ENCODE measurements at places on chromosomes 4 and X.

- DNase-seq: no peak
These were observed 74.4 kb upstream of the DDX3X start for GRCh38 chrX:41259516-41259915.

DNA sequence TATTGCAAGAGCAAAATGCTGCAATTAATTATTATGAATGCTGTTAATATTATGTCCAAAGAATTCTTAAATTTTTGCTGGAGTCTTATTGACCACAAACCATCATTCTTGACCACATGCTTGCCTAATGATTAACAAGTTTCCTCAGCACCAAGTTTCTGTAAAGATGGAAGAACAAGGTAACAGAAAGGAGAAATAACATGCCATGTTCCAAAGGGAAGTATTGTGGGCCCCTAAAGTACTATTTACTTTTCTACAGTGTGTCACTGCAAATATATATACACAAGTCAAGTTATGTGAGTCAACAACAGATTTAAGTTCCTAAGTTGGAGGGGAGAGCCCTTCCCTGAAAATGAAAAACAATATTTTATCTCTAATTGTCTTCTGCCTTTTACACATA, 20.6 kb downstream of the FAM47E start:
- DNase-seq: no peak

GRCh38 chr4:146182443-146182842, 6.9 kb downstream of the LSM6 start:
- no peak for DNase-seq

DNA sequence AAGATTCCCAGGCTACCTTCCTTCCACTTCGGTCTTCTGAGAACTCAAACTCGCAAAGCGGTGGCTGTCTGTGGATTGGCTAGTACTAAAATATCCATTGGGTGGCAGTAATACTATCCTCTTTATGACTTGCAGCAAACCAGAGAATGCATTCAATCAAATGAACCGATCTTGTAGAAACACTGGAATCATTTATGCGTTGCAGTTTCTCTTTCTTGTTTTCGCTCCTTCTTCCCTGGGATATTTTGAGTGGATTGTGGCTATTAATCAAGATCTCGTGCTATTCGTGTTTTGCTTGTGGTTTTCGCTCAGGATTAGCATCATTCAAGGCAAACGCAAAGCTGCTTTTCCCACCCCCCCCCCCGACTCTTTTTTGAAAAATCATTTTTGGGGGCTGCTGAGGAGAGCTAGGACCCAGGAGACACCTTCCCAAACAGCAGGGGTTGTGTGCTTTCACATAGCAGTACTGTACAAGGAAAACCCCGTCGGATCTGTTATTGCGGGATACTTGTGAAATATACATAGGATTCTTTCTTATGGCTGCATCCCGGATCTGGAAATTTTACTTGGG, at the start of gene IL1RAPL1:
Gene IL1RAPL1 (plus strand): TSS at position 466 of the 571 bp plus-strand sequence.
- no peak for DNase-seq

- no peak for DNase-seq
These were observed 23.1 kb downstream of the CT47C1 start for GRCh38 chrX:119095936-119096335.

DNA sequence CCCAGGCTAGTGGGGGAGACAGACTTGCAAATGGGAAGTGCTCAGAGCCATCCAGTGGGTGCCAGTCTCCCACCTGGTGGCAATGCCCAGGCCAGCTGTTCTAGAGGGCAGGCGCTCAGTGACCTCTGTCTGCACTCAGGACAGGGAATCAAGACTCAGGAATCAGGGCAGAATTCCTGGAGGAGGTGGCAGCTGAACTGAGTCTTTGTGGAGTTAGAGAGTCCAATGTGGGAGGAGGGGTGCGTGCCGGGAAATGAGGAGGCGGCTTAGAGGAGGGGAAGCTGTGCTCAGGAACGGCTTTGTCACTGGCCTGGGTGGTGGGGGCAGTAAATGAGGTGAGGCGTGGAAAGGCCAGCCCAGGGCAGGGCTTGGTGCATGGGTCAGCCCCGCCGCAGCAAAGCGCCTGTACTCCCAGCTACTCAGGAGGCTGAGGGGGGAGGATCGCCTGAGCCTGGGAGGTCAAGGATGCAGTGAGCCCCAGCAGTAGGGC, 31.3 kb upstream of the SORCS2 start:
- DNase-seq: peak; percentile 50

- DNase-seq: no peak
These were observed 243.9 kb downstream of the MAML3 start for GRCh38 chr4:139910106-139910505.

DNA sequence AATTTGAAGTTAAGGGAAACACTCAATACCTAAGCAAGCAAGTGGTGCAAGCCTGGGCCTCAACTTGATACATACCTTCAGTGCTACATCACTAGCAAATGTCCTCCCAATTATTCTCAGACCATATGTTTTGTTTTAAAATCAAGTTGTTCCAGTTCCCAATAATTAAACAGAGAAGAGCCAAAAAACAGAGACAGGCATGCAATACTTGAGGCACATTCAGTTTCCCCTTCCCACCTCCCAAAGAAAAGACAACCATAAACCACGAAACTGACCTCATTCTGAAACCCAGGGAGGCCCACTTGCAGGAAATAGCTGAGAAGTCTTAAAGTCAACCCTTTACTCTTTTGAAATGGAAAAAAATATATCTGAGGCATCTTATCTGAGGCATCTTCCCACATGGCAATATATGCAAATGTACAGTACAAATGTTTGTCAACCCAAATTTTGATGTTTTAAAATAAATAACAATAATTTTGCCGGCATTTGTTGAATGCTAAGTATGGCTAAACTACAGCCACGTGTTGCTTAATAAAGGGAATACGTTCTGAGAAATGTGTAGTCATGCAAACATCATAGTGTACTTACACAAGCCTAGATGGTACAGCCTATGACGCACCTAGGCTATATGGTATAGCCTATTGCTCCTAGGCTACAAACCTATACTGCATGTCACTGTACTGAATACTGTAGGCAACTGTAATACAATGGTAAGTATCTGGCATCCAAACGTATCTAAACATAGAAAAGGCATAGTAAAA, 147.5 kb downstream of the TSPAN5 start:
- DNase-seq: no peak

DNA sequence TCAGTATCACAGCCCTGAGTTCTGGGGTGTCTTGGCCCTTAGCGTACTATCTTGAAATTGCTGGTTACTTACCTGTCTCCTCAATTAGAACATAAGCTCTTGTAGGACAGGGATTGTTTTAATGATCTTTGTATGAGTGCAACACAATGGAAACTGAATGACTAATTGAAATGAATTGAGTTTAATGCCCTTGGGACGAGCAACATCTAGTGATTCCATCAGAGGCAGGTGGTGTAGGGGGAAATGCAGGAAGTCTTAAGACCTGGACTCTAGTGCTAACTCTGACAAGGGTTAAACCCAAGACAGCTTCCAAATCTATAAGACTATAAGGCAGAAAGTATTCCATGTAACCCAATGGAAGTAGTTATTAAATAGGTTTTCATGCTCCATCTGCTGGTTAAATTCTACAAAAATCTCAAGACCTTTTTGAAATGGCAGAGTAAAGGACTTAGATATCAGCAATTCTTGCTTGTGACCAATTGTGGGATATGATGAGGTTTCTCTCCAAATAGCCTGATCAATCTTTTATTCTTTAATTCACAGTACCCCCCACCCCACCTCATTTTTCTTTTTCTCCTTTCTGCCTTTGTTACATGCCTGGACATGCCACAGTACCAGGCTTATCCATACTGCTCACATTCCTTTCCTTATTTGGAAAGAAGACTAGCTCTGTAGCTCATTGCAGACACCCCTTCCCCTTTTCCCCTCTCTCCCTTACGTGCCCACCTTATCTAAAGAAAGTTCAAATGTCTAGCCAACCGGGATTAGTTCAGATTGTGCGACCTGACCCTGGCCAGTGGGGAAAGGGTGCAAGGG, 340.8 kb downstream of the PAPSS1 start:
- no peak for DNase-seq

DNA sequence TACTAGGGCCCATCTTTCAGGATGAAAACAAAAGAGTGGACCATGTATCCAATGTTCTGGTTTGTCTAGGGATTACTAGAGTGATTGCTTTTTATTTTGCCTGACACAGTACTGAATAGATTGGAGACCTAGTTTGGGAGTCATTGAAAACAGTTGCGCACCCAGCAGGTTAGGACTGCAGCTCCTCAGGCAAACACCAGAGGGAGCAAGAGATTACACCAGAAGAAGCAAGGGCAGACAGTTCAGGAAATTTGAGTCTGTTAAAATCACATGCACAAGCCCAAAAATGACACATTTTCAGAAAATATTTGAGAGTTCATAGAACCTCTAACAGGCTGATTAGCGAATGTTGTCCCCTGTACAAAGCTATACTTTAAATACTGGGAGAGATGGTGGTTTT, 55.6 kb downstream of the CYLC1 start:
- DNase-seq: no peak

GRCh38 chr4:108029016-108029720, 39.5 kb downstream of the HADH start:
- no peak for DNase-seq

- no peak for DNase-seq
These were observed 149.3 kb upstream of the GYPA start for GRCh38 chr4:144289667-144290428.

DNA sequence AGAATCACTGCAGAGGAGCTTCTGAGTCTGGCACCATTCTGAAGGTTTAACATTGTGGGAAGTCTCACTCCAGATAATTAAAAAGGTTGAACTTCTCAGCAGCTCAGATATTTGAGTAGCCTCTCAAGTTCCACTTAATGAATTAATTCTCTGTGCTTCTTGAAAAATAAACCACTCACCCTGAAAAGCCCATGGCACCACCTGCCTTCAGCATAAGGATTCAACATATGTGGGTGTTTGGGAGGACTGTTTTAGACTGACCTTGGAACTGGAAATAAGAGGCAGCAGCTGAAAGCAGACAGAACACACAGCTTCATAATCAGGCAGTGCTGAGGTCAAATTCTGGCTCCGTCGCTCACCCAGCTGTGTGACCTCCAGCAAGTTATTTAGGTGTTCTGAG, 100.6 kb downstream of the KCNIP4 start:
- no peak for DNase-seq

GRCh38 chr4:148090503-148091476, 351.4 kb downstream of the NR3C2 start:
- no peak for DNase-seq

- DNase-seq: no peak
These were observed 8.7 kb upstream of the TIMM8A start for GRCh38 chrX:101357166-101357795.

GRCh38 chr4:147546349-147546748, 65.5 kb downstream of the EDNRA start:
- no peak for DNase-seq

DNA sequence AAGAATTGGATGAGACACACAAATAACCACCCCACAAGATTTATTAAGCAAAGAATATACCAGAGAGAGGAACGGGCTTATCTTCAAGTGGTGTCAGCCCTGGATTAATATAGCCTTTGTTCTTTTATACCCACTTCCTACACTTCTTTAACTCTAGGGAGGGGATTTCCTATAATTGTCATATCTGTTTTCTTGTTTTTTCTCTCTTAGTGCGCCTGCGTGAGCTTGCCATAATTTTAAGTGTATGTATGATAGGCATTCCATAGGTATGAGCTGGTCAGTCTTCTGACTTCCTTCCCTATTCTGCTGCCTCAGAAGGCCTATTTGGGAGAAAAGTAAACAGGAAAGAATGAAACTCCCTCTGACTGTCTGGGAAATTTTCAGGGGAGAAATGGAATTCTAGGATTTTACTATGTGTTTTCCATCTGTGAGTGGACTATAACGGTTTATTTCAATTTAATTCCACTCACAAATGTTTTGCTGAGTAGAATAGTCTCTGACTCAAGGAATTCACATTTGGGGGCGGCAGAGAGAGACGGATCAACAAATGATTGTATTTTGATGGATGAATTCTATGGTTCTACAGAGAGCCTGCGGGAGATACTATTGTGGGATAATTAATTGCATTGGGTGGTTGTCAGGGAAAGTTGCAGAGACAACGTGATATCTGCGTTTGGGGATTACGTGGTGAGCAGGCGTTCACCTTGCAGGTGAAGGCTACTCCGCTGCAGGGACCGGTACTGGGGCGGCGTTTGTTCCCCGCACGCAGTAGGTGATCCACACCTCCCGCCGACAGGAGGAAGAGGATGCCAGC, 626 bp upstream of the CEP135 start:
- DNase-seq: no peak

- DNase-seq: peak; percentile 57
These were observed 16.3 kb upstream of the DRD5 start for GRCh38 chr4:9765091-9765490.

DNA sequence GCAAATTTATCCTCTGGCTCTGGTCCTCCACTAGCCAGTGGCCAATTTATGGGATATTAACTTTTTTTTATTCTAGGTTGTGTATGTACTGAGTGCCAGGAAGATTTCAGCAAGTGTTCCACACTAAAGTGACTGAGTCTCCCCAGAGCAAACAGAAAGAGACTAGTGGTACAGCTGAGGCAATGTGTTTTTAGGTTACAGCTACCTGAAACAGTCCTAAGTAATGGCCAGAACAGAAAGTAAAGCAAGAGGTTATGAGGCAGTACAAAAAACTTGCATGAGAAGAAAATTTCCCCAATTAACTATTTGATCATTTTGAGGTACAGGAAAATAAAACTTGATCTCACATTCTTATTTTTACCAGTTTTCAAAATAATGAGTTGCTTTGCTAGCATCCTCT, 31.2 kb downstream of the PRDM8 start:
- no peak for DNase-seq

DNA sequence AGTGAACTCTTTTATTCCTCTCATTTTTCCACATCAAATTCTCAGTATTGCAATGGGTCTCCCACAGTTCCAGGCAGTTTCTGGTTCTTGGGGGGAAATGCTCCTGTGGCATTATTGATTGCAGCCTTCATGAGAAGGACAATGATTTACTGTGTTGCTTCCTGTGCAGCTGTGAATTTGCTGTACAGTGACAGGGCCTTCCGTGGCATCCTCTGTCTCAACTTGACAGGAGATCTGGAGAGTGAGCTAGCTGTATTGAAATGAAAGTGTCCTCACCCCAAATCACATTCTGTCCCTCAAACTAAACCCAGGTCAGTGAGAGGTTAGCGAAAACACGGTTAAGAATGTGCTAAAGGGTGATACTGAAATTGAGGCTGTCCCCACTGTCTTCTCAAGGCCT, 77.1 kb upstream of the ATOH1 start:
- no peak for DNase-seq
